ENCODE measurements at places on chromosomes 5 and 9.

- DNase-seq: no peak
These were observed 64.8 kb upstream of the PLCXD3 start for GRCh38 chr5:41575110-41575779.

DNA sequence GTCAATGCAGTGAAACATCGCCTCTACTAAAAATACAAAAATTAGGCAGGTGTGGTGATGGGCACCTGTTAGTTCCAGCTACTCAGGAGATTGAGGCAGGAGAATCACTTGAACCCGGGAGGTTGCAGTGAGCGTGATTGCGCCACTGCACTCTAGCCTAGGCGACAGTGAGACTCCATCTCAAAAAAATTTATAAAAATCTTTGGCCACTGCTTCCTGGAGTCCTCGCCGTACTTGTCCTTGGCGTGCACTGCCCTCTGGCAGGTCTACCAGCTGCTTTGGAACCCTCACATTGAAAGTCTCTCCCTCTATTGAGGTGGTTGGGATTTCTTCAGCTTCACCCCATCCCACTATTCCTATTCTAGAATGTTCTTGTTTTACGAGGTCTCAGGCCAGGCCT is 25.0 kb downstream of the DYNC2I2 start:
- DNase-seq: no peak

DNA sequence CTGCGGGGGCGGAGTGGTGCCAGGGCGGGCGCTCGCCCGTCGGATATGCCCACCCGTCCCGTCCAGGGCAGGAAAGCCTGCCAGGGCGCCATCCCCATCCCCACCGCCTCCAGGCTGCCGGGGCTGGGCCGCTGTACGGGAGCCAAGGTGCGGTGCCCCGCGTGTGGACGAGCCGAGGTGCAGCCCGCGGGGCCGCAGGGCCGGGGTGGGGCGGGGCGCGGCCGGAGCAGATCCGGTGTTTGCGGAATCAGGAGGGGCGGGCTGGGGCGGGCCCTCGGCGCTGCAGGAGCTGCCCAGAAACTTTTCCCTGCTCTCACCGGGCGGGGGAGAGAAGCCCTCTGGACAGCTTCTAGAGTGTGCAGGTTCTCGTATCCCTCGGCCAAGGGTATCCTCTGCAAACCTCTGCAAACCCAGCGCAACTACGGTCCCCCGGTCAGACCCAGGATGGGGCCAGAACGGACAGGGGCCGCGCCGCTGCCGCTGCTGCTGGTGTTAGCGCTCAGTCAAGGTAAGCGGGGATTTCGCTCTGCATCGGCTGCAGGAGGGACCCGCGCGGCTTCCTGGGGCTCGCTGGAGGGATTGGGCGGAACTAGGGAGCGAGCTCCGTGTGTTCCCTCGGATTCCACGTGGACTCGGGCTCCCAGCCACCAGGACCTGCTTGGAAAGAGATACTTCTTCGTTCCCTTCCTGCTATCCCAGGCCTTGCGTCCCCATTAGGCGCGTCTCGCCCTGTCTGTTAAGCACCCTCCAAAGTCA is at the start of gene ITGA2:
TSS of gene ITGA2 (plus strand) at position 328 of the 756 bp plus-strand sequence. CDS start at position 445, 117 bp downstream.
- DNase-seq: peak; percentile 36

DNA sequence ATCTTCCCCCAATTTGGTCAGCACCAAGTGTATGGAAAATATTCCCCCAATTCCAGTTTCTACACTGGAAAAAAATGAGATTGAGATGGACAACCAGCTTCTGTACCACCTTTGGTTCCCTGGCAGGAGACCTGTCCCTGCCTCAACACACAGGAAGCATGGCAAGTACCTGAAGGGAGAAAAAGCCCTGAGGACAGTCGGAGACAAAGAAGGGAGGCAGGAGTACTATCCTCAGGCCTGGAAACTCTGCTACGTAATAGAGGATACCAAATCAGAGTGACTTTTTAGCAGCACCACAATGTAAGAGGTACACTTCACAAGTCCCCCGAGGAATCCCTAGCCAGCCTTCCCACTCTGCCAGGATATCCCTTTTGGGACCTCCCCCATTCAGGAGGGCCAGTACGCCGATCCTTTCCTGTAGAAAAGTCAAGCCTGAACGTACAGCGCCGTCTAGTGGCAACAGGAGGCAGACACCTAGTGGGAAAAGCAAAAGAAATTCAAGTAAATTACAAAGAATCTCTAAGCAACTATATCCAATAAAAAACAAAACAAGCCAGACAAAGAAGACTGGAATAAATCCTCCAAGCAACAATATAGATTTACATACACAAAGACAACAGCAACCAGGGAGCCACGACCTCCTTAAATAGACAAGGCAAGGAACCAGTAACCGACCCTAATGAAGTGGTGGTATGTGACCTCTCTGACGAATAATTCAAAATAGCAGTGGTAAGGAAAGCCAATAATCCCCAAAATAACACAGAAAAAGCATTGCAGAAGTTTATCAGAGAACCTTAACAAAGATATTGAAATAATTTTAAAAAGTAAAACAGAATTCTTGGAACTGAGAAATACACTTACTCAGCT is 63.3 kb upstream of the SLCO6A1 start:
- no peak for DNase-seq

- no peak for DNase-seq
These were observed 113.4 kb upstream of the ASTN2 start for GRCh38 chr9:117528225-117528624.

DNA sequence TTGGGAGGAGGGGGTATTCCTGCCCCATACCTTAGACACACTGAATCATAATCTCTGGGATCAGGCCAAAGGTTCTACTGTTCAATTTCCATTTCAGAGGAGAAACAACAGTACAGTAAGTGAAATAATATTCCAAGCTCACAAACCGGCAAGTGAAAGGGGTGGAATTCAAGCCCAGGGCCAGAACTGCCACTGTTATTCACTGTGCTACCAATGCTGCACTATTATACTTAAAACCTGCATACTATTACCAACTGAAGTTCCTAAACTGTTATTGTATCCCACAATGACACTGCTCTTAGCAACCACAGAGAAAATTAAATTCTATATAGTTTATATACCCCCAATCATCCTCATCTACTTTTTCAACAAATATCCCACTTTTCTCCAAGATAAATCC is 24.6 kb downstream of the SSBP2 start:
- DNase-seq: no peak

DNA sequence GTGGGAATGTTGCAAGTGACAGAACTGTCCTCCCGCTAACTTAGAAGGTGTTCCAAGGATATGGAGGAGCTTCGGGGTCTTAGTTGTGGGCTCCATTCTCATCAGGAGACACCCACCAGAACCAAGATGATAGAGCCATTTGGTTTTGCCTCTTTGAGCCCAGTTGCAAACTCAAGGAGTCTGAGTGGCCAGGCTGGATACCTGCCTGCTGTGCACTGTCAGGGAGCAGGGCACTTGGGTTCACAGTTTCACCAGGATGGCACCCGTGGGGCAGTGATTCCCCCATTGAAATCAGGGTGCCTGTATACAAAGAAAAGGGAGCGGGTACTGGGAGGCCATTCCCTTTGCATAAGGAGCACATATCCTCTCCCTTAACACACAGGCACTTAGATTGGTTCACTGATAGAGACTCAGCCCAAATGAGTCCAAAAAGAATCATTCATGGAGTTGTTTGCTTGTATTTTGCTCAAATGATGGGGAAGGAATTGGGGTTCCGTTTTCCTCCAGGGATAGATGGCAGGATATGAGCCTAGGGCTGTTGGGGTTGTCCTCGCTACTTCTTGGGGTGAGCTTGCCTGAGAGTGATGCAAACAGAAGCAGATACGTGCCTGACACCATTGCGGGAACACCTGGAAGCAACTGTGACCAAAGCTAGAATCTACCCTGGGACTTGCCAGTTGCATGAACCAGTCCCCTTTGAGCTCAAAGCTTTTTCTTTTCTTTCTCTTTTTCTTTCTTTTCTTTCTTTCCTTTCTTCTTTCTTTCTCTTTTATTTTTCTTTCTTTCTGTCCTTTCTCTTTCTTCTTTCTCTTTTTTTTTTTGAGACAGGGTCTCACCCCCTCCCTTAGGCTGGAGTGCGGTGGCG is 1.3 kb upstream of the PRR7 start:
- peak; percentile 39 for DNase-seq

DNA sequence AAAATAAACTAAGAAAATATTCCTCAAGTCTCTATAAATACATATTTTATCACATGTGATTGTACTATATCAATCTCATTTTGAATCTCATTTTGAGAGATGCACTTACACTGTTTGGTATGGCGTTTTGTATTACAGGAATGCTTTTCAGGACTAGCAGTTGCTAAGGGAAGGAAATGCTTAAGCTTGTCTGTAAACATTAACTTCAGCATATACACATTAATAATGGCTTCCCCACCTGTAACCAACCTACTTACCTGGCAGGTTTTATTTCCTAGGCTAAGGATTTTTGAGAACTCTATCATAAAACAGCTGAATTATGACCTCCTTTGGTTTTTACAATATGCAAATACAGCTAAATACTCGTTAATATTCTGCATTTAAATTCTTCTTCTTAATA is 141.0 kb upstream of the GRHPR start:
- DNase-seq: no peak

- DNase-seq: no peak
These were observed 8.9 kb downstream of the CDC42SE2 start for GRCh38 chr5:131272724-131273123.

GRCh38 chr5:173825215-173825865 is 62.8 kb upstream of the CPEB4 start:
- DNase-seq: no peak

DNA sequence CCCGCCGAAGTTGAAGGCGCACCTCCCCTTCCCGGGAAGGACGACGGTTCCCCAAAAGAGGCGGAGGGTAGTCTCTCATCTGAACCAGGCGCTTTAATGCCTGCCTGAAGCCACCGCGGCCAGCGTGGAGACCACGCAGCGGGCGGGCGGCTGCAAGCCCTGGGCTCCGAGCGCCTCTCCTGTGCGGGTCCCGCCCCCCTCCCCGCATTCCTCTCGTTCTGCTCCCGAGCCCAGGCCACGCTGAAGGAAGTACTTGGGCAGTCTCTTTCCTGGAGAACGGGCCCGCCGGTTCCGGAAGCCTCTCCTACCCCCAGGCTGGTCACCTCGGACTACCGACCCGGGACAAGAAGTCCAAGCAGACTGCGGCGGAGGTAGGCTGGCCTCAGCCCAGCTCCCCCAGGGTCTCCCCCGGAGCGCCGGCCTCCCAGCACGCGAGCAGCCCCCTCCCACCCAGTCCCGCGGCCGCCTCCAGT is 571 bp downstream of the PPIC start:
- no peak for DNase-seq

DNA sequence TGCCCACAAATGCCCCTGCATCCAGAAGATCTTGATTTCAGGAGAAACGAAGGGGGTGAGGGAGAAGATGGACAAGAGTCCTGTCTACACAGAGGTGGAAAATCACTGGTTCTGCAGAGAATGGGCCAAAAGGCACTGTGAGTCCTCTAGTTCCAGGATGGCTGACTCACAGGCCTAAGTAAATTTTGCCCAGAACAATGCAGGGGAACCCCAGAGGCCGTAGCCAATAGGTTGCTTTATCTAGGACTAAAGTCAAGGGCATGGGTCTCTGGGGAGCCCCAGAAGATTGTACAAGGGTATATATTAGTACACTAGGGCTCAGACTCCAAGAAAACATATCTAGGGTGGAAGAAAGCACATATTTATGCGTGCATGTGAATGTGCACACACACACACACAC is 98.0 kb downstream of the SLIT3 start:
- DNase-seq: no peak

DNA sequence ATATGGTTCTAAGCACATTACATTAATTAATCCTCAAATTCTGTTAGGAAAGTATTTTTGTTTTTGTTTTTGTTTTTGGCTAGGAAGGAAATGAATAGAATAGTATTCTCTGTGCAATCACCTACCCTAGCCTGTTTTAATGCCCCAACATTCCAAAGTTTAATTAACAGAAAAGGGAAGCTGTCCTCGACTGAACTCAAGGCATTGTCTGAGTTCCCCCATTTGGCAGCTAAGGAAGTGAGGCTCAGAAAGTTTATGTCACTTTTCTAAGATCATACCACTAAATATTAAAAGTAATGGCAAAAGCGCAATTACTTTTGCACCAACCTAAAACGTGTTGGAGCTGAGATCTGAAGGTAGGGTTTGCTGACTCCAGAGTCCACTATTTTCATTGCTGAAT is 59.8 kb downstream of the FGF1 start:
- no peak for DNase-seq

DNA sequence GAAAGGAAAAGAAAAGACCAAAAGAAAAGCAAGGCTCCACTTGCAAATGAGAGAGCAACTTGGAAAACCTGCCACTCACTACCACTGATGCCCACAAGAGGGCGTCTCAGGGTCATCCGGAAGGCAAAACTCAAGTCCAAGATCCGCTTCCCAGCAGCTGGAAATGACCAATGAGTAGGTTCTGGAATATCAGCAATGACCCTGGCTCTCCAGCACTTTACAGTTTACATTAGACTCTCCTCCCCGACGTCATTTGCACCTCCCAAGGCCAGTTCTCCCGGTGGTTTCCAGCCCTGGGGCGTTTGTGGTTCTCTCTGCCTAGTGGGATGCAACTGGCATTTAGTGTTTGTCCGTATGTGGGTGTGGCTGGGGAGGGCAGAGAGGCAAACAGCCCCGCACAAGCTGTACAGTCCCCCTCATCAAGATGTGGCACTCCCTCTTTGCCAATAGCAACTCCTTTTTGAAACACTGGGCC is 193.8 kb upstream of the ZNF618 start:
- peak; percentile 46 for DNase-seq

DNA sequence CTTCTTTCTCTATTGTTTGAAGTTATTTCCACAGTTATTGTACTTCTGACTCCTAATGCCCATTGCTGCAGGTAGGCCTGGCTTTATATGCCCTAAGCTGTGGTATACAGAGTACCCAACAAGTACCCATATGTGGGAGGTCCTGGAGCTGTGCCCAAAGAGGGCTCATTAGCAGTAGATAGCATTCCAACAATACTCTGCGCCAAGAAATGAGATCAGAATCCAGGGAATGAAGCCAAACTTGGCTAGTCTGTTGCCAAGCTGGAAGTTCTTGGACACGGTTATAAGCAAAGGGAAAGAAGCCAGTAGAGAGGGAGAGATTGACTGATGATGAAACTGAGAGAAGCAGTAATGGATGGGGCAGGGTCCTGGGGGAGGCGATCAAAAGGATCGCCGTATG is 29.7 kb upstream of the FAM169A start:
- no peak for DNase-seq

DNA sequence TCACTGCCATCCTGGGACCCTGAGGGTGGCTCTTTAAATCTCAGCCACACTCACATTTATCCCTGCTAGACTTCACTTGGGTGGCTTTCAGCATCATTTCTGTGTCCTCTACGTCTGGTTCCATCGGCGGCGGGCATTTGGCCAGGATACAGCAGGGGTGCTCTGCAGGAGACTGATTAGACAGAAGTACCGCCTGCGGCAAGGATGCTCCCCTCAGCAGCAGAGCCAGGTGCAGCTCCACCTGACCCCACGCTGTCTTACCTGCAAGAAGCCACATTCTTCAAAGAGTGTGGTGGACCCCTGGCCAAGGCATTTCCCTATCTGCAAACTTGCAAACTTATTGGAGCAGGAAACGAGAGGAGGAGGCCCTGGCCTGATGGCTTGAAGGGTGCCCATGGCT is 309.8 kb upstream of the IRX4 start:
- no peak for DNase-seq

- DNase-seq: no peak
These were observed 38.4 kb downstream of the NSD1 start for GRCh38 chr5:177171961-177172360.

- DNase-seq: no peak
These were observed 174.3 kb downstream of the PRR16 start for GRCh38 chr5:120638449-120638848.

- DNase-seq: no peak
These were observed 16.9 kb downstream of the PTCH1 start for GRCh38 chr9:95499847-95500246.

- DNase-seq: no peak
These were observed 132.9 kb downstream of the BARX1 start for GRCh38 chr9:93822229-93822628.

GRCh38 chr5:99010294-99010693 is 81.5 kb upstream of the CHD1 start:
- no peak for DNase-seq

All from CD4-positive, alpha-beta T cell treated with Interleukin-17A for 4 hours (primary cell).